ENCODE measurements at places on chromosomes 7 and 10.

GRCh38 chr7:135678612-135679575 is 16.6 kb downstream of the STMP1 start:
- no peaks in the 10 kb centered on the region for H3K27me3 ChIP-seq
- no peak overlapping the region for H3K27ac ChIP-seq
- H3K4me3 ChIP-seq: no peak overlapping the region
- no peak for DNase-seq
- H3K36me3 ChIP-seq: peaks cover 20% of the 10 kb centered on the region

GRCh38 chr10:26507441-26507840 is 69.3 kb downstream of the APBB1IP start:
- peaks cover 2% of the 10 kb centered on the region for H3K4me1 ChIP-seq
- no peak overlapping the region for H3K4me3 ChIP-seq
- peaks cover 70% of the 10 kb centered on the region for H3K36me3 ChIP-seq
- no peak overlapping the region for H3K27ac ChIP-seq
- H3K27me3 ChIP-seq: no peaks in the 10 kb centered on the region

GRCh38 chr7:101560856-101561255 is 68.2 kb downstream of the MYL10 start:
- H3K4me1 ChIP-seq: peaks cover 3% of the 10 kb centered on the region
- H3K27ac ChIP-seq: no peak overlapping the region
- no peaks in the 10 kb centered on the region for H3K36me3 ChIP-seq
- H3K27me3 ChIP-seq: no peaks in the 10 kb centered on the region
- no peak overlapping the region for H3K4me3 ChIP-seq
- no peak for DNase-seq

DNA sequence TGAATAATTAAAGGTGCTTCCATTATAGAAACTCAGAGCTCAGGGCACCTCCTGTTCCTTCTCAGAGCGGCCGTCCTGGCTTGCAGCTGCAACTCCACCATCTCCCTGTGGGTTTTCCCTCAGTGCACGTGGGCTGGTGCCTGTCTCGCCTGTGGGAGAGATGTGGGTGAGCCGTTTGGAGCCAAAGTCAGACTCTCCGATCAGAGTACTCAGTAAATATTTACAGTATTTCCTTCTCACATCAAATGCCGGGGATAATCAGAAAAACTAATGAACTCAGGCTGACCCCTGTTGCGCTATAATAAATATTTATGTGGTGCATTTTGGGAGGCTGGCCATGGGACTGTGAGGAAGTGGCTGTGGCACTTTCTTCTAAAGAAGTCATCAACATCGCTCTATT is 155.8 kb upstream of the HABP2 start:
- no peak overlapping the region for H3K4me3 ChIP-seq
- H3K27me3 ChIP-seq: no peaks in the 10 kb centered on the region
- DNase-seq: no peak
- H3K36me3 ChIP-seq: no peaks in the 10 kb centered on the region
